NCI-H1048 (cell line): ENCODE measurements at places on chromosomes 5 and 9.

DNA sequence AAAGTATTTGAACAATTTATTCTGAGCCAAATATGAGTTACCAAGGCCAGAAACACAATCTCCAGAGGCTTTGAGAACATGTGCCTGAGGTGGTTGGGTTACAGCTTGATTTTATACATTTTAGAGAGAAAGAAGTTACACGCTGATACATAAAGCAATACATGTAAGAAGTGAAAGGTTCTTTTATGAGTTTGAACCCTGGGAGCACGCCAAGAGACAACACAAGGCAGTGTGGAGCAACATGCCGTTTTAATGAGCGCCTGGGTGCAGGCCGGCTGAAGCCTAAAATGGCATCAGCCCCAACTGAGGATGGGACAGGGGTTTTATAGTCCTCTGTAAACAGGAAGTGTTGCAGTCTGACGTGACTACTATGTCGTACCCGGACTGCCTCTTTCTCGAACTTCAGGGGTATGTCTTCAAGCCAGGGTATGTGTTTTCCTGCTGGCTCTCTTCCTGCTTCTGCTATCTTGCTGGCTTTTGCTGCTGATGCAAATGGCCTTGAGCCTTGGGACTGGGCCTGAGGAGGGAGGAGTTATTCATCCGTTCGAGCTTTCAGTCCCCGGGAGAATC is 193.7 kb downstream of the CYLC2 start:
- no peak for DNase-seq

- no peak for DNase-seq
Measured at GRCh38 chr9:17472126-17472525, 106.7 kb upstream of the SH3GL2 start.

DNA sequence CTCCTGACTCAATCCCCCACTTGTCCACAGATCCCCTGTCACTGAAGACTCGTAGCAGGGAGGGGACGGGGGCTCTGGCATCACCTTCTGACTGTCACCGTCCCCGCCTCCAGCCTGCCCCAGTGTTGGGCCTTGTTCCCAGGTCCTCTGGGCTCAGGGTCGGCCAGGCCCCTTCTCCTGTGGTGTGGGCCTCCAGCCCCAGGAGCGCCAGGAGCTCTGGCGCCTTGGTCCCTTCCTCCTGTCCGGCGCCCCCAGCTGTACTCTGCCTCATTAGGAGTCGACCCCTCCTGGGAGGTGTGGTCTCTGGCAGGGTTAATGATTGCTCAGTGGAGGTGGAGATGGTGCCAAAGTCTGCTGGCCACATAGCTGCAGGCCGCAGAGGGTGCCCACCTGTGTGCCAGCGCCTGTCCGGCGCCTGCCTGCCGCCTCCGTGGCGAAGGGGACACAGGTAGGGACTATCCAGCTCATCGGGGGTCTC is at the start of gene CDHR2:
TSS of gene CDHR2 (plus strand) at position 376 of the 478 bp plus-strand sequence. CDS start 16,011 bp downstream, outside the sequence.
- DNase-seq: no peak

- DNase-seq: no peak
Measured at GRCh38 chr9:121527371-121527770, 27.7 kb upstream of the GGTA1 start.

DNA sequence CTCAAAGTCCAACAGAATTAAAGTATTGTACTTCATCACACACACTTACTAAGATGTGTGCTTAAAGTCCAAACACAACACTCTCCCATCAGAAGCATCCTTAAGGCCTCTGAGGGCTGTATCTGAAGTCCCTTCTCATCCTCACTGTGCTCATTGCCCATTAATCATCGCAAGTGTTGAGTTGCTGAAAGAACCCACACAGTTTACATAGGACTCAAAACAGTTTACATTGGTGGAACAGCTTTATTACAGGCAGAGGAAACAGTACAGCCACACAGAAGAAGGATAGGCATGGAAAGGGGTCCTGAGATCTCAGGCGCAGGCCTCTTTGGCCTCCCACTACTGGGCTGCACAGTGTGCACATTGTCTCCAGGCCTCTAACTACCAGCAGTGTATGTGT is 113.4 kb downstream of the CMYA5 start:
- no peak for DNase-seq

GRCh38 chr9:111854799-111855198 is 41.8 kb upstream of the UGCG start:
- DNase-seq: no peak
